Prostate gland (tissue), 2 donors: ENCODE measurements at places on chromosomes 4 and X. TPM values are rescaled to one million over a fixed set of nuclear protein-coding genes. Genes with fewer than 3 reads are reported as not detected.
A peak's percentile ranks its signal among the peaks of the same experiment; 100 is the strongest.

DNA sequence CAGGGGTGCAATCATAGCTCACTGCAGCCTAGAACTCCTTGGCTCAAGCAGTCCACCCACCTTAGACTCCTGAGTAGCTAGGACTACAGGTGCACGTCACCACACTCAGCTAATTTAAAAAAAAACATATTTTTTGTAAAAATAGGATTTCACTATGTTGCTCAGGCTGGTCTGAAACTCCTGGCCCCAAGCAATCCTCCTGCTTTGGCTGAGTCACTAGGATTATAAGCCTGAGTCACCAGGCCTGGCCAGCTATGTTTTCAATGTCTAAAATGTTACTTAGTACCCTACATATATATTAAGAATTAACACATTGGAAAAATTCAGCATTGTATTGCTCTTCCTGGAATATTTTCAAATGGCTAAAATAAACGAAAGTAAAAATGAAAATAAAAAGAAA, 37.5 kb downstream of the PNPLA4 start:
- no peak overlapping the region for H3K27ac ChIP-seq
- no peaks in the 10 kb centered on the region for H3K36me3 ChIP-seq
- no peak for DNase-seq
- H3K4me3 ChIP-seq: no peak overlapping the region
- no peaks in the 10 kb centered on the region for H3K4me1 ChIP-seq

- no peak overlapping the region for H3K4me3 ChIP-seq
- H3K27me3 ChIP-seq: no peaks in the 10 kb centered on the region
- H3K4me1 ChIP-seq: peaks cover 4% of the 10 kb centered on the region
- H3K27ac ChIP-seq: peak overlapping the region; percentile 70
- no peak for DNase-seq
Measured at GRCh38 chr4:118760493-118760892, 75.3 kb downstream of the METTL14 start.

CLCN3 gene
- total RNA-seq: 96.4 TPM

SYTL5 gene
- 2.9 TPM for total RNA-seq

GCNA gene
- total RNA-seq: 1.4 TPM

IL2RG gene
- total RNA-seq: 0.73 TPM

DNA sequence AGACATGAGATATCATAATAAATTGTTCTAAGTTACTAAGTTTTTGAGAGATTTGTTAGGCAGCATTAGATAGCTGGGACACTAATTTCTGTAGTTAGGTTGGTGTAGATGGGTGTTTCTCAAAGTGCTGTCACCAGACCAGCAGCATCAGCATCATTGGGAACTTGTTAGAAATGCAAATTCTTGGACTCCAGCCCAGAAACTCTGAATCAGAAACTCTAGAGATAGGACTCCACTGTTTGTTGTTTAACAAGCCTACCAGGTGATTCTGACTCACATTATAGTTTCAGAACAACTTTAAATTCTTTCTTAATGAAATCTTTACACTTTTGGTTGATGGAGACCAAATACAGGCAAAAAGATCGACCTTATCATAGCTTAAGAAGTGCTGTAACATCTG, 173.7 kb downstream of the PABPC4L start:
- no peaks in the 10 kb centered on the region for H3K36me3 ChIP-seq
- no peaks in the 10 kb centered on the region for H3K27me3 ChIP-seq
- H3K27ac ChIP-seq: no peak overlapping the region
- no peak overlapping the region for H3K4me3 ChIP-seq
- no peaks in the 10 kb centered on the region for H3K4me1 ChIP-seq
